ELF-1 (cell line): ENCODE measurements at places on chromosomes 5 and 9.

DNA sequence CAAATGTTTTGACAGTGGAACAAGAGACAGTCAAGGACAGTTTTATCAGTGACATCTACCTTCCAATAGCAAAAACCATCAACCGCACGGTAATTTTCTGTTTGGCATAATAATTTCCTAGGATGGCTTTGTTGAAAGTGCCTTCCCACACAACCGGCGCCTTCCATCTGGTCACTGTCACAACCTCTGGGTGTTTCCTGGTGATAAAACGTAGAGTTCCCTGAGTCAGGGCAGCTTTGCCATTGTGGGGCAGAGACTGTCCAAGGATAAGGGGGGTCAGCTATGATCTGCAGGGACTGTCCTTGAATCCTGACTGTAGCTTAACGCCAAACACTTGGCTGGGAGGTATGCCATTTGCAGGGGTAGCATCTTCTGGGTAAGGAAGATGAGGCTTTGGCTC lies 47.6 kb downstream of the GGTA1 start:
- DNase-seq: no peak

GRCh38 chr5:74468421-74468820 lies 172.1 kb downstream of the ENC1 start:
- no peak for DNase-seq

- DNase-seq: no peak
Observed at GRCh38 chr5:137595396-137596079, 96.4 kb upstream of the SPOCK1 start.

DNA sequence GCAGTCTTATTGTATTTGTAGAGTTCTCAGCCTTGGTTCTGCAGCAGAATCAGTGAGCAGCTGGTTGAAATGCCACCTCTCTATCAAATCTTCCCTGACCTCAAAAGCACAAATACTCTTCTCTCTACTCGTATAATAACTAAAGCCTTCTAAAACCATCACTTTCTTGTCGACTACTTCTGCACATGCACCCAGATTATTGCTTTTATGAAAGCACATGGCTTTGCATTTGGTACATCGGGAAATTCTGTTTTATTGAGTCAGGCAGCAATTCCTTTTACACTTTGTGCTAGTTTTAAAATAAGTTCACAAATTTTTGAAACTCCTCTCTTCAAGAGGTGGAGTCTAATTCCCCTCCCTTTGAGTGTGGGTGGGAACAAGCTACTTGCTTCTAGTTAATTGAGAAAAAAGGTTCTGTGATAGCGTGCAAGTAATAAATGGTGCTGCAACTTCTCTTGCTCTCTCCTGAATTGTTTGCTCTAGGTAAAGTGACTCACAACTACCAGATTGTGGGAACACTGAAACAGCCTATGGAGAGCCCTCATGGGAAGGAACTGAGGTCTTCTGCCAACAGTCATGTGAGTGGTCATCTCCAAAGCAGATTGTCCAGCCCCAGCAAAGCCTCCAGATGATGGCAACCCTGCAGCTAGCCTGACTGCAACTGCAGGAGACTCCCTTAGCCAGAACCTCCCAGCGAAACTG lies 66.0 kb upstream of the TAF1L start:
- DNase-seq: no peak

DNA sequence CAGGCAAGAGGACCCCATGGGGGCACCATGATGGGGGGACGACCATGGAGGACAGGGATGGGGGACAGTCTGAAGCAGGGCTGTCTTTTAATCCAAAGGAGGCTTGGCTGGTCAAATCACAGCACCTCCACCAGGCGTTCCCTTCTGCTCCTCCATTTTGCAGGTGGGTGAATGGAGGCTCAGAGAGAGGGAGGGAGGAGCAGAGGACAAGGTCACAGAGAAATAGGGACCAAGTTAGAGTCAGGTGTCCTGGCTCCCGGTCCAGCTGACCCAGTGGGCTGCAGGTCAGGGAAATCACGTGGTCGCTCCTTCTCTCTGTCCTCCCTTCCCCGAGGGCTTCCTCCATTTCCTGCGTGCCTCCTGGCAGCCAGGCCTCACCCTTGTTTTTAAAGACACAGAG lies 156.4 kb upstream of the SMIM23 start:
- DNase-seq: no peak

- no peak for DNase-seq
Observed at GRCh38 chr9:87786876-87787275, 61.0 kb downstream of the CTSL start.

GRCh38 chr5:176540956-176541337 lies 3.7 kb upstream of the RNF44 start:
- no peak for DNase-seq

GRCh38 chr5:126794157-126794828 lies 17.4 kb downstream of the LMNB1 start:
- no peak for DNase-seq

GRCh38 chr5:115577741-115578140 lies 24.5 kb downstream of the TICAM2 start:
- no peak for DNase-seq

DNA sequence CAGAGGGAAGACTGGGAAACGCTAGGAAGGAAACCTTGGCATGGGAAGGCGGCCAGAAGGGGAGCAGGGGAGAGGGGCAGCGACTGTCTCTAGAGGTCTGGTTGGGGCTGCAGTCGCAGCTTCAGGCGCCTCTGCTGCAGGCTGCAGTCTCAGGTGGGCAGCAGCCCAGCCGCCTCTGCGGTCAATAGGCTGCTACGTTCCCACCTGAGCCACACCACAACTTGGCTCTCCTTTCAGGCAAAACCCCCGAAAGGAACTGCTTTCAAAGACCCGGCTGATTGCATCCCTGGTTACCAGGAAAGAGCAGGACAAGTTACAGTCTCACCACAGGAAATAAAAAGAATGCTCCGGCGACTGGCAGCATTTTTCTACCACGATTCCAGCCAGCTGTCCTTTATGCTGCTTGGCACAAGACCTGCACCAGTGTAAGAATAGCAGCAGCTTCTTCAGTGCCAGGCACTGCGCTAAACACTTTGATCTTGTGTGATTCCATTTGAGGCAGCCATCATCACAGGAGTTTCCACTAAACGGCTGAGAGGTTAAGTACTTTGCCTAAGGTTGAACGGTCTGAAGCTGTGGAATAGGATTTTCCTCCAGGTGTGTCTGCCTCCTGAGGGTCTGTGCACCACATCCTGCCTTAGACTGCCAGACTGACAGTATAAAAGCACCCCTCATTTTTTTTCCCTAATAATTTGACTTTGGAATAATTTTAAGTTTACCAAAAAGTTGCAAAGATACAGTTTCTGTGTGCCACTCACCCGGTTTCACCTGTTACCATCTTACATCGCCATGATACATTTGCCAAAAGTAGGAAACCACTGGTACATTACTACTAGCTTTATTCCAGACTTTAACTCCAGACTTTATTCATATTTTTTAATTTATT lies 7.5 kb downstream of the RPS14 start:
- peak; percentile 65 for DNase-seq

DNA sequence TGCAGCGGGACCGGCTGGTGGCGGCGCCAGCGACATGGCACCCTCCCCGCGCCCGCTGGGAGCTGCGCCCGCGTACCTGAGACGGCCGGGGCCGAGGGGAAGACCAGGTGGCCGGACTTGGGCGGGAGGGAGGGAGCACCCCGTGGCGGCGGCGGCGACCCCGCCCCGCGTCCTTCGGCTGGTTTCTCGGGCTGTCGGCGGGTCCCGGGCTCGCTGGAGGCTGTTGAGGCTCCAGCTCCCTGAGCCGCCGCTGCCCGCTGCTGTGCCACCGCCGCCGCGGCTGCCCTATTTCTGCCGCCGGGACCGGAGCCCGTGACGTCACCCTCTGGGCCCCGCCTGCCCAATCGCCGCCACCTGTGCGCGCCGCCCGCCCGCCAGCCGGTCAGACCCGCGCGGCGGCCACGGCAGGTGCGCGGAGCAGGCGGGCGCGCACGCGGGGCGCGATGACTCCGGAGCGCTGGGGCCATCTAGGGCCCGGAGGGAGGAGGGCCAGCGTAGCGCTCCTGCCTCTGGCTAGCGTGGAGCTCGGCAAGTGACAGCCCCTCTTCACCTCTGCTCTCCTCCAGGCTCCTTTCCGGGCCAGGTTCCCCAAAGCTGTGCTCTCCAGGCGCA lies at the start of gene FSTL4:
TSS of gene FSTL4 (minus strand) at position 293 of the 612 bp plus-strand sequence.
- DNase-seq: peak; percentile 29

- no peak for DNase-seq
Observed at GRCh38 chr5:132854301-132854700, 12.0 kb downstream of the GDF9 start.

DNA sequence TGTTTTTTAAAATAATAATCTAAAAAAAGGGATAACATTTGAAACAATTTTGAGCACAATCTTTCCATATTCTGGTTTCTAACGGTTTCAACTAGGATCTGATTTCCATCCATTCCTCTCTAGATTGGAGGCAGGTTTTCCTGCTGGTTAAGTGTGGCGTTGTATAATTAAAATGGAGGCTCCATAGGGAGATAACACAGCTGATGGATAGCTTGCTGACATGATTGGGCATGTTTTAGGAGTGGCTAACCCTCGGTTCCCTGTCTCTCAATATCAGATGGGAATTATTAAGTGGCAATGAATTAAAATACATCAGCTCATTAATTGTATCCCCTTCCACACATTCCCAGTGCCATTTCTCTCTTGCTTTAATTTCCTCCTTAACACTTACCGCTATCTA lies 209.0 kb downstream of the ALDH1A1 start:
- DNase-seq: no peak

DNA sequence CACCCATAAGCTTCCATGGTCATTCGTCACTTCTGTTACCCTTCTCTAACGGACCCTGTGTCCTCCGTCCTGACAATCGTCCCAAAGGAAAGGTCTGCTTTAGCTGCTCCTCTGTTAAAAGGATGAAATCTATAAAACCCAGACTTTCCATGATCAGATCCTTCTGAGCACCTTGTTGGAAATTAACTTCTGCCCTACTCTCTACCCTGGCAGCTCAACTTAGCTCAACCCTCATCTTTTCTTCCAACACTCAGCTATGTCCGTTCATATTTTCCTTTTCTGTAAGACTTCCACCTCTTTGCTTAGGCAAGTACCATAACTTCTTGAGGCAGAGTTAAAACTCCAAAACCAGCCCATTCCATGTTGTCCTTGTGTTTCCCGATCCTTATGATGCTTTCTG lies 205.4 kb downstream of the SPATA31A6 start:
- no peak for DNase-seq

GRCh38 chr9:136312436-136312835 lies 8.5 kb upstream of the CCDC187 start:
- DNase-seq: peak; percentile 34

GRCh38 chr5:53501054-53501453 lies 20.6 kb downstream of the FST start:
- no peak for DNase-seq

DNA sequence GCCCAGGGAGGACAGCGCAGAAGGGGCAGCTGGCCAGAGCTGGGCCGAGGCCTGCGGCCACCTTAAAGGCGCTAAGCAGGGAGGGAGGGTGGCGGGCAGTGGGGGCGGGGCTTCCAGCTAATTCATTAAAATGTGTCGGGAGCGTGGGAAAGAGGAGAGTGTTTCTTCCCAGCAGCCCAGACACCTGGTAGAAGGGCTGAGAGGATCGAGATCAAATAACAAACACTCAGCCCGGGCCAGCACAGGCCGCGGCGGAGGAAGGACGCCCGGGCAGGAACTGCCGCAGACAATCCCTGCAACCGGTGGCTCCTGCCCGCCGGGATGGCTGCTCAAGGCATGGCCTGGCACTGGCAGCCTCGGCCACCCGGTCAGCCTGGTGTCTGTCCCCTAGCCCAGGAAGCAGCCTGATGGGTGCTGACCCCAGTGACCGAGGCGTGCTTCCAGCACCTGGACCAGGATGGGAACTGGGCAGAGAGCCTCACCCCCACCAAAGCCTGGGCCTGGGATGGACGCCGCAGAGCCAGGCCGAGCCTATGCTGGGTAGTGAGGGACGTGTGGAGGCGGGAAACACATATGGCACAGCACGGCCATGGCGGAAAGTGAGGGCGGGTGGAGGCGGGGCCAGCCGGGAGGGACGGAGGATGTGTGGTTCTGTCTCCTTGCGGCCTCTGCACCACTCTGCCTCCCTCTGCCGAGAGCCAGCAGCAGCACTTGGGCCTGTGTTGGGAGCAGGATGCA lies 3.2 kb upstream of the NRARP start:
- peak; percentile 83 for DNase-seq
